ENCODE measurements at places on chromosomes 12 and 14.

- no peak for DNase-seq
Measured at GRCh38 chr12:106084014-106084671, 54.6 kb downstream of the NUAK1 start.

DNA sequence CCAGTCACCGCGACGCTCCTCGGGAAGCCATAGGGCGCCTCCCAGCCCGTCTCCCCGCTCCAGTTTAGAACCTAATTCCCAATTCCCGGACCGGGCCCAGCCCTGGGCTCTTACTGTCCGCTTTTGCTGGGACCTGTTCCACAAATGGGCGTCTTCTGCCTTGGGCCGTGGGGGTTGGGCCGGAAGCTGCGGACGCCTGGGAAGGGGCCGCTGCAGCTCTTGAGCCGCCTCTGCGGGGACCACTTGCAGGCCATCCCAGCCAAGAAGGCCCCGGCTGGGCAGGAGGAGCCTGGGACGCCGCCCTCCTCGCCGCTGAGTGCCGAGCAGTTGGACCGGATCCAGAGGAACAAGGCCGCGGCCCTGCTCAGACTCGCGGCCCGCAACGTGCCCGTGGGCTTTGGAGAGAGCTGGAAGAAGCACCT, 797 bp downstream of the UNG start:
- no peak for DNase-seq

DNA sequence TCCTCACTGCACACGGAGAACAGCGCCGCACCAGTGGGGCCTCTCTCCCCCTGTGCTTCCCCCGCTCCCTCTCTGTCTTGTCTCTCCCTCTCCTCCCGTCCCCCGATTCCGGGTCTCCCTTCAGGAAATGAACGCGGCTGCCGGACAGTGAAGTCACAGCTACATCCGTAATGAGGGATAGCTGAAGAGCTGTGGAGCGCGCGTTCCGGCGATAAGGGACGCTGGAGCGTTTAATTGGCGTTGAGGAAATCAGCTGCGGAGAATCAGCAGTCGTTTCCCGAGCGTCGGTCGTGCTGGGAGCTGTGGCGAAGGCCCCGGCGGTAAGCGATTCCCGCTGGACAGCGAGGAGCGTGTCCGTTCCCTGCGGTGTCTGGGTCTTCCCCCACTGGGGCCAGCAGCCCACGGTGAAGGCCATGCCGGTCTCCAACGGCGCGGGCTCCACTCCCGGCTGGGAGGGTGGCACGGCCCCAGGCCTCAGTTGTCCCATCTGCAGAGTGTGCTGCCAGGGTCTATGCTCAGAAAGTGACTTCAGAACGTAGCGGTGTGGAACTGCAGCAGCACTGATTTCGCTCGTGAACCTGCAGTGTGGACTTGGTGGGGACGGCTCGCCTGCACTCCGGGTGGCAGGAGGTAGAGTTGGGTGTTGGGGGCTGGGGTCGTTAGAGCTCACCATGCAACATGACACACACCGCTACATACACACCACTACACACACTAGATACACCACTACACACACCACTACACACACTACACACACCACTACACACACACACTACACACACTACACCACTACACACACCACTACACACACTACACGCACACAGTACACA, 10.9 kb downstream of the NOC4L start:
- no peak for DNase-seq

- DNase-seq = no peak
Measured at GRCh38 chr12:69030321-69030720, 97.3 kb upstream of the CPM start.

DNA sequence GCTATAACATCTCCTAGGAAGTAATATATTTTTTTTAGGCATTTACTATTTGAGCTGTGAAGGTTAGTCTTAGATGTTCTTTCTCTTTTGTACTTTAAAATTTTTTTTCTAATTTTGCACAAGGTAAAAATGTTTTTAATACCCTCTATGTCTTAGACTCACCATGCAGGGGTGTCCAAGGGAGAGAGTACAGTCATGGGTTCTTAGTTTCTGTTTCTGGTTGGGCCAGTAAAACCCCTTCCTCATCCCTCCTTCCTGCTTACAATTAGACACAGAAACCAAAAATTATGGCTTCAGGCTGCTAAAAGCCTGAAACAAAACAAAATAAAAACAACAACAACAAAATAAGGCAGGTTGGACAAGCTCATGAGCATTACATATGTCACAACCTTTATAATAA, 193.0 kb downstream of the SYT1 start:
- no peak for DNase-seq

DNA sequence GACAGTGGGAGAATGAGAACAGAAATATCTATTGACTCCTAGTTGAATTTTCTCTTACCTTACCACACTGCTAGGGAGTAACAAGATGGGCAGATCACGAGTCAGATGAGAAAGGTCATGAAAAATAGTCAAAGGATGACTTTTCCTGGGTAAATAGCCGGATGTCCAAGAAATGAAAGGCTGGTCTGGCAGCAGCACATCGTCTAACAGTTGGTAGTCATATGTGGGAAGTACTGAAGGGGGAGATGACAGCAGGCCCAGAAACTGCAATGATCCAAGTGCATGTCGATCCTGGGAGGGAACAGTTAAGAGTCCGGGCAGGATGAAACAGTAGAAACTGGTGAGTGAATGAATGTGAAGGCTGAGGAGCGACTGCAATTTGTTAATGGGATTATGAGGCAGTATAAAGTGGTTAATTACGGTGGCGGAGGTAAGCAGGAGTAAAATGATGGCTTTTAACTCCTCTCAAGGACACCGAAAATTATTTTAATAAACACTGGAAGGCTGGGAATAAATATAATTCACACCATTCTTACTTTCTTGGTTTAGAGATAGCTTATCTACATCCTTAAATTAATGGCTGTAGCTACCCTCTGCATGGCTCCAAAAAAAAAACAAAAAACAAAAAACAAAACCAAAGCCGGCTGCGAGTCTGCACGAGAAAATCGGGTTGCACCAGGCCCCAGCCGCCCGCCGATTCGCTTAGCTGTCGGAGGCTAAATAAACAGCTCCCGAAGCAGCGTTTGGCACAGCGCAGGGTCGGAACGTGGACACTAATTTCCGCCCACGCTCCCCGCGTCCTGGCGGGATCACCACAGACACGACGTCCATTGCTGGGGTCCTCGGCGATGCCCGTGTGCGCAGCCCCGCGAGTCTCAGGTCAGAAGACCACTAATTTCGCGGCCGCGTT, 1.0 kb upstream of the ERC1 start:
- DNase-seq = peak; percentile 19

GRCh38 chr14:55000381-55000780, 26.5 kb downstream of the WDHD1 start:
- no peak for DNase-seq

DNA sequence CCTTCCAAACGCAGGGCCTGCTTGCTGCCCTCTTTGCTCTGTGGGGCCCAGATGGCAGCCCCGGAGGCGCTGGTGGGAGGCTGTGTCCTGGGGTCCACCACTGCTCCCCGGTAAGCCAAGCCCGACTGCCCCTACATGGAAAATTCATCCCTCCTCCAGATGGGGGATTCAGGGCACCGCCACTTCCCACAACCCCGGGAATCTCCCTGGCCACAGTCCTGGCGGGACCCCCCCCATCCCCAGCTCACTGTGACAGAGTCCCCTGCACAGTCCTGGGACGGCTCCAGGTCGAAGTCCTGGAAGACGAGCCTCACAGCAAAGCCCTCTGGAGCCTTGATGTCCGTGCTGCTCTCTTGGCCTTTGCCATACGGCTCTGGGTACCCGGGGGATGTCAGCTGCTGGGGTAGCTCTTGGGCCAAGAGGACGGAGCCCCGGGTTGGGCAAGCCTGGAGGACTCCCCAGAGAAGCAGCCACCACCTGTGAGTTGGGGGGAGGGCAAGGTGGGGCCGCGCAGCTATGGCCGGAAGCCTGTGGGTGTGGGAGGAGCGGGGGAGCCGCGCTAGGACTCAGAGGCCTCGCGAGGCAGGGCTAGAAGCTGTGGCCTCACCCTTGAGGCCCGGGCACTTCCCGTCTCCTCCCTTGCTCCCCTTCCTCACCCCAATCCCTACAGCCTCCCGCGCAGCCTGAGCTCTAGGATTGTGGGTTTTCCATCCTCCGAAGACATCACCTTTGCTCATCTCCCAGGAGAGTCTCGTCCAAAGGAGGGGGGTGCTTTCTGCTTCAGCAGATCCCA, 815 bp downstream of the C1RL start:
- peak; percentile 58 for DNase-seq

DNA sequence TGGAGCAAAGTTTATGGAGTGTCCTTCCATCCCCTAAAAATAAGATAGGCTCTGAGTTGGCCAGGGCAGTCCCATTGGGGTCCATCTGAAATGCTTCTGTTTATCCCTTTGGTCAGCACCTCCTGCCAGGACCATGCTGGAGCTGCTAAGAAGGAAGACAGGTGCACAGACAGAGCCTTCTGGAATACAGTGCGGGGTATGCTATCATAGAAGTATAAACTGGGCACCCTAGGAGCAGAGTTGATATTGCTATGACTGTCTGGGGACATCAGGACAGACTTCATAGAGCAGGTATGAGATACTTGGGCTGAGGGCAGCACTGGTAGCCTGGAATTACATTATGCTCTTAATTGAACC, 170.4 kb upstream of the HIF1A start:
- no peak for DNase-seq

DNA sequence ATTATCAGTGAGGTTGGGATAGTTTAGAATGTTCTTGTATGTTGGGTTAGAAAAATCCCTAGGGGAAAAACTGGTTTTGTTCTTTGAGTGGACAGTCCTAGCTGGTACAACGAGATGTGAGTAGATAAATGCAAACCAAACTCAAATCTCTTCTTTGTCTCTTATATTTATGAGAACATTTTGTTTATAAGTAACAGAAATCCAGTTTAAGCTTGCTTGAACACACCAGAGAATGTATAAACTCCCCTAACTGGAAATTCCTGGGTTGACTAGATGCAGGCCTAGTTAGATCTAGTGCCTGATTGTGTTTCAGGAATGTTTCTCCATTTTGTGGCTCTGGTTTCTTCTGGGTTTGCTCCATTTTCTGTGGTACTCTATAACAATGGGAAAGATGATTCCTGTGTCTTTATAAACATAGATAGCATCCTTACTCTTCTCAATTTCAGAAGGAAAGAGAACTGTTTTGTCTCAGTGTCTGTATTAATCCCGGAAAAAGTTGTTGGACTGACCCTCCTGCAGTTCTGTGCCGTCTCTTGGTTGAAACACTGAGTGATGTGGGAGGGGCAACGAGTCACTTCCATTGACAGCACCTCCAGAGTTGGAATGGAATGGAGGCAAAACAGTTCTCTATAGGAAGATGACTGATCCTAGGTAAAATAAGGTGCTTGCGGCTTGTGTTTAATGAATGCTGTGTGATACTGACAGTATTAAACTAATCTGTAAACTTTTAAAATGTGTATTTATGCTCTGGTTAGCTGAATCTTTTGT, 244.8 kb downstream of the TMTC2 start:
- DNase-seq = no peak

- no peak for DNase-seq
Measured at GRCh38 chr12:109461846-109462756, 15.0 kb downstream of the KCTD10 start.

- no peak for DNase-seq
Measured at GRCh38 chr14:98200601-98201000, 1071.4 kb downstream of the BCL11B start.

- DNase-seq = no peak
Measured at GRCh38 chr14:93733631-93734030, 54.7 kb downstream of the PRIMA1 start.

DNA sequence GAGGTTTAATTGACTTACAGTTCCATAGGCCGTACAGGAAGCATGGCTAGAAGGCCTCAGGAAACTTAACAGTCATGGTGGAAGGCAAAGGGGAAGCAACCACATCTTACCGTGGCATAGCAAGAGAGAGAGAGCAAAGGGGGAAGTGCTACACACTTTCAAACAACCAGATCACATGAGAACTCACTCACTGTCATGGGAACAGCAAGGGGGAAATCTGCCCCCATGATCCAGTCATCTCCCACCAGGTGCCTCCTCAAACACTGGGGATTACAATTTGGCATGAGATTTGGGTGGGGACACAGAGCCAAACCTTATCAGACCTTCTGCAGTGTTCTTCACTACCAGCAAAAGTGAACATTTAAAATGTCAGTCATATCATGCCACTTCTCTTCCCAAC, 58.9 kb downstream of the USP15 start:
- DNase-seq = no peak

- DNase-seq = no peak
Measured at GRCh38 chr14:43949400-43949799, 557.7 kb downstream of the FSCB start.

GRCh38 chr12:119292893-119293630, 41.5 kb upstream of the CCDC60 start:
- no peak for DNase-seq

GRCh38 chr12:5548152-5548943, 116.4 kb downstream of the NTF3 start:
- DNase-seq = no peak

DNA sequence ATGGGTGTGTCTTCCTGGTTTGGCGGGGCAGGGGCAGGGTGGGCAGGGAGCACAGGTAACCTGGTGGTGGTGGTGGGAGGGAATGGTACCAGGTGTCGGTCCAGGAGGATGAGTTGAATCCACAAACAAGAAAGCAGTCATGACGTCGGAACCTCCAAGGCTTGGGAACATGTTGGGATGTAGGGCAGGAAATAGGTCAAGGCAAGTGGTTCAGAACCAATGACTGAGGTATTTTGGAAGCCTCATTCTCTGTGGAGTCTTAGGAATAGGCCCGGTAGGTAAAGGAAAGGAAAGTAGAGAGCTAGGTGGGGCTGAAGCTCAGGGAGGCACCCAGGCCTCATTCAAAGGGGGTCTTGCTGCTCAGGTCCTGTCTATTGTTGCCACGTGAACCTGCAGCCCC, 39.1 kb upstream of the TMED10 start:
- no peak for DNase-seq

DNA sequence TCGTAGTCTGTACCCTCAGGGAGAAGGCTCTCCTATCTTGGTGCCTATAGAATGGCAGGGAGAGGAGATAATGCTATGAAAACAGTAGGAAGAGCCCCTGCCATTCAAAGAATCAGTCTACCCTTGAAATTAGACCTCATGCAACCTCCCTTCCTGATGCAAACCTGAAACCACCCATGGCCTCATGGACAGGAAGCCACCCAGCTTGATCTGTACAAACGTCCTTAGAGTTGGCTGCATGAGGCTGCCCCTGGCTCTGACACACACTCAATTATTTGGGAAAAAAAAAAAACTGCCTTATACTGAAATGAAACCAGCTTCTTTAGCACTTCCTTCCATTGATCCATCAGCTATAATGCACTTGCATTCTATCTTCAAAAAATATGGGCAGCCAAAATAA, 116.6 kb upstream of the BCL2L14 start:
- DNase-seq = no peak

Measured in T-helper 9 cell (primary cell).